ENCODE measurements at places on chromosomes 12 and 14.

DNA sequence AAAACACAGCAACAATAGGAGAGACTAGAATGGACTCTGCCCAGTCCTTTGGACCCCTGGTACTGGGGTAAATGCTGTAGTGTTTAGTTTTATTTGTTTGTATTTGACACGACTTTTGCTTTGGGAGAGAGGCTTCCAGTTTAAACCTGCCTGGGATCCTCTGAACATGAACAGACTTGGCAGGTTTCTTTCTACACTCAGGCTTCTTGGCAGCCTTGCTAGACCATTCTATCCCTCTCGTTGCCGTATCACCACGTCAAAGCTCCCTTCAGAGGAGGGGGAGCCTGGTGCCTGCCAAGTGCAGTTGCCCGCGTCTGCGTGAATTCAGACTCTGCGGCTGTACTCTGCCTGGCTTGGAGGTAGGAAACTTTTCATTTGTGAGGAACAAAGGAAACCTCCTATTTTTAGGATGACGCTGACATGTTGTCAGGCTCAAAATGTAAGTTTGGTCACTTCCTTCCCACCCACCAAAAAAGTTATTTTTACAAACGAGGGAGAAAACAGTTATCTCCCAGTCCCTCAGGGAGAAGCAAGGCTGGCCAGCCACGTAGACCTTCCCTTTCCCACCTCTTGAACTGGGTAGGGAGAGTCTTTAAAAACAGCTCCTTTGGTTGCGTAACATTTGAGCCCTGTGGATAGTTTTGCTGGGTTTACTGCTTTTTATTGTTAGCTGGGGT is 25.9 kb downstream of the CD9 start:
- DNase-seq = no peak

- no peak for DNase-seq
Observed at GRCh38 chr14:23663711-23664110, 27.5 kb downstream of the DHRS2 start.

- no peak for DNase-seq
Observed at GRCh38 chr14:36214476-36215216, 38.1 kb upstream of the PTCSC3 start.

DNA sequence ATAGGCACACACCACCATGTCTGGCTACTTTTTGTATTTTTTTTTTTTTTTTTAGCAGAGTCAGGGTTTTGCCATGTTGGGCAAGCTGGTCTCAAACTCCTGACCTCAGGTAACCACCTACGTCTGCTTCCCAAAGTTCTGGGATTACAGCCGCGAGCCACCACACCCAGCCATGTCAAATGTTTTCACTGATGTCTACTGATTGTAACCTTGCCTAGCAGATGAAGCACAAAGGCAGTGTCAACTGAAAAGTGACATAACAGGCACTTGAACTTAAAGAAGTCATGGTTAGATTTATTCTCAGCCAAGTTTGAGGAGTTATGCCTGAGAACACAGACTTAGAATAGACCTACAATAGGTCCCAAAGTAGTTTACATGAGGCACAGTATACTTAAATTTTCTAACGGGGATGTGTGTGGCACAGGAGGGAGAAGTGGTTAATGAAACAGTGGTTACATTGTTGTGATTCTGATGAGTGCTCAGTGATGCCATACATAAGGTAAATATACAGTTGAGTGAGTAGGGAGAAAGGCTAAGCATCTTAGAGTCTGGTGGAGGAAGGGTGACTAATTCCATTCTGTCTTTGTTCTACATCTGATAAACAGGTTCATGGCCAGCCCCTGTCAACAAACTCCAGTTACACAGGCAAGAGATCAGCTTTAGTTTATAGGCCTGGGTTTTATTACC is 12.6 kb upstream of the RNASE4 start:
- DNase-seq = no peak

DNA sequence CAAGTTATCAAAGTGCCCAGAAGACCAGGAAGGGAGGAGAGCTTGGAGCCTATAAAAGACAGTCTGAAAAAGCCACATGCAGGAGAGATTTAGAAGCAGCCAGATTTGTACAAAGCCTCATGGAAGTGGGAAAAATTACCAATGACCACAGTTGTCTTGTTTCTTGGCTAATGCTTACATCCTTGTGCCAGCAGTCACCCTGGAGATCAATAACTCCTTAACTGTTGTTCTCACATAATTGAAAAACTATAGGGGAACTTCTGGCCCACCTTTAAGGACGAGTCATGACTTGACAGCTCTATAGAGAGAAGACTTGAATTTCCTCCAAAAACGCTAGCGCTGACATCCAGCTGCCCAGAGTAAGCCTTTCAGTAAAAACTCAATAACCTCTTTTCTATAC is 313.1 kb downstream of the GALC start:
- DNase-seq = no peak

DNA sequence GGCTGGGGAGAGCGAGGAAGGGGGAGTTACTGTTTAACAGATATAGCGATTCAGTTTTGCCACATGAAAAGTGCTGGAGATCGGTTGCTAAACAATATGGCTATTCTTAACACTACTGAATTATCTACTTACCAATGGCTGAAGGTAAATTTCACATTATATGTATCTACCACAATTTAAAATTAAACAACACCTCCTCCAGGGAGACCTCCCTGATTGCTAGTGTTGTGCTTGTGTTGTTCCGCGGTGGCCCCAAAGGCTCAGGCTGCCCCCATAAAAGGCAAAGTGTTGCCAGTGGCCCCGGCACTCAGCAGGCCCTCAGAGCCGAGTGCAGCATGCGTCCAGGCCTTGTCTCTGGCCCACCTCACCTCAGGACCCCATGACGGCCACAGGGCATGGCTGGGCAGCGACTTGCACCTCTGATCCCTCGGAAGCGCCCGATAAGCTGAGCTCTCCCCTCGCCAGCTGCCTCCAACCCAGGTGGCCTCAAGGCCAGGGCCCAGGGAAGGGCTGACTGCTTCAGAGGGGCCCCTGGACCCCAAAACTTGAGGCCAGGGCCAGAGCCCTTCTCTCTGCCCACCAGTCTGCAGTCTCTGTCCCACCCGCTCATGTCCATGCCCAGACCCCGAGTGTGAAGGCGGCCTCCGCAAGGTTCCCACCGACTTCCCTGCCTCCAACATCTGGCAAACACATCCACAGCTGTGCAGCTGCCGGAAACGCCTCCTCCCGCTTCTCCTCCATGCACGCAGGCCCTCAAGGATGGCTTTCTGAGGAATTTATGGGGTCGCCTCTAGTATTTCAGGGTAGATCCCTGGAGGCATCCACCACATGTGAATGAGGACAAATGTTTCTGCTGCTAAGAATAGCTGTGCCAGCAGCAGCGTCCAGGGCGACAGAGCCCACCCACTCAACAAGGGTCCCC is 60.0 kb downstream of the NCOR2 start:
- DNase-seq = no peak

- no peak for DNase-seq
Observed at GRCh38 chr12:101877806-101878242, 444 bp downstream of the DRAM1 start.

DNA sequence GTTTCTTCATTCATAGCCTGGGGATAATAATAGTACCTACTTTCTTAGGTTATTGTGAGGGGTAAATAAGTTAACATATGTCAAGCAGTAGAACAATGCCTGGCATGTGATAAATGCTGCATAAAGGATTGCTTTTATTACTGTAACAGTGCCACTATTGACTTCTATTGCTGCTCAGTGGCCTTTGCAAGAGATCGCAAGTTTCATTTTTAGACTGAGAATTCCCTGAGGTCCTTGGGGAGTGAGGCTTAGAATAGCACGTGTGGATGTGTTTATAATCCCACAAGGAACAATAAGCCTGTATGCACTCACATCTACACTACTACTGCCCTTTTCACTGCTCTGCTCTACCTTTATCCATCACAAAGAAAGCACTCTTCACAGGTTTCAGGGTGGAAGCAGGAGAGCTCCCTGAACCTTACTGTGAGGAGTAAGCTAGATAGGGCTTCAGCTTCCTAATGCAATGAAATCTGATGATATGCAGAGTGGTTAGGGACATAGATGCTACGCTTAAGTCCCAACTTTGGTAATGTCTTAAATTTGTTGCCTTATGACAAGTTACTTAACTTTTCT is 302.6 kb downstream of the SNAPC1 start:
- no peak for DNase-seq

DNA sequence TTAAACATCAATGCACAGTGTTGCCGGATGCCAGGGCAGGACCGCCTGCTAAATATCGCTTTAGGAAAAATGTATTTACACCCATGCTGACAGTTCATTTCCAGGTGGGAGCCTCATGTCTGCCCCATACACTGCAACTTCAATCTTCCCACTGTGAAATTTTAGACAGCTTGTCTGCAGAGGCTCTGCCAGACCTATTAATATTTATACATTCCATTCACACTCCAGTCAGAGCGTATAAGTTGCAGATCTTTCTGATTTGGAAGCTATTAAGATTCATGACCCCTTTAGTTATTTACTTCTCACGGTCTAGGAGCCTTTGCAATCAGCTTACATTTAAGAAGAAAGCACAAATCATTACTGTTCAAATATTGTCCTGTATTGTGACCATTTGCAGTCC is 357.4 kb downstream of the ATP23 start:
- DNase-seq = no peak

DNA sequence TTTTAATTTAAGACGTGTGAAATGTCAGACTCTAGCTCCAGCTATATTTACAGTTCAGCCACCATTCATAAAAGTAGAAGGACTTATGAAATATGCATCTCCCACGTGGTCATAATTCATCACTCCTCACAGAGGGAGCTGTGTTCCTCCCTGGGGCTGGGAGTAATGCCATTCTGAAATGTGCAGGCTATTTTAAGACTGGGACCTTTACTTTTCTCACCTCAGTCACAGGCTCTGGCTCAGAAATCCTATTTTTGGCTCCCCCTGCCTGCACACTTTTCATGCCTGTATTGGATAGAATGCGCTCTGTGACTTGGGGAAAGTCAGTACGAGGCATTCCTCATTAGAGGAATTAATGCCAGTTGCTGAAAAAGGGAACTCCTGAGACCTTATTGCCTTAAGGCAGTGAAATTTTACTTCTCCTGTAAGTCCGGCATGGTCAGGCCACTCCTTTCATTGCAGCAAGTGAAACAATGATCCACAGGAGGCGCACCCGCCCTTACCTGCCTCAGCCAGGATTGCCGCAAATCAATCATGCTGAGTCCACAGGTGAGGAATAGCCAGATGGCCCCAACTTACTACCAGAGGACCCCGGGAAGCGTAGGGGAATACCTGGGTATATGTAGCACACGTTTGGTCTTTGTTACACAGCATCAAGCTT is 1133.2 kb upstream of the TMEM132C start:
- DNase-seq = no peak

DNA sequence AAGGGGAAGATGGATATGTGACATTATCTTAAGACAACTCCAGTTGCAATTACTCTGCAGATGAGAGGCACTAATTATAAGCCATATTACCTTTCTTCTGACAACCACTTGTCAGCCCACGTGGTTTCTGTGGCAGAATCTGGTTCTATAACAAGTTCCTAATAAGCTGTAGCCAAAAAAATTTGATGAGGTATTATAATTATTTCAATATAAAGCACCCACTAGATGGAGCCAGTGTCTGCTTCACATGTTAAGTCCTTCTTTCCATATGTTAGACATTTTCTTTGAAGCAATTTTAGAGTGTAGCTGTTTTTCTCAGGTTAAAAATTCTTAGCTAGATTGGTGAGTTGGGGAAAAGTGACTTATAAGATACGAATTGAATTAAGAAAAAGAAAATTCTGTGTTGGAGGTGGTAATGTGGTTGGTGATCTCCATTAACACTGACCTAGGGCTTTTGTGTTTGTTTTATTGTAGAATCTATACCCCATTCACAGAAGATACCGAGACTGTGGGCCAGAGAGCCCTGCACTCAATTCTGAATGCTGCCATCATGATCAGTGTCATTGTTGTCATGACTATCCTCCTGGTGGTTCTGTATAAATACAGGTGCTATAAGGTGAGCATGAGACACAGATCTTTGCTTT is 36.9 kb downstream of the PSEN1 start:
- DNase-seq = peak; percentile 5

DNA sequence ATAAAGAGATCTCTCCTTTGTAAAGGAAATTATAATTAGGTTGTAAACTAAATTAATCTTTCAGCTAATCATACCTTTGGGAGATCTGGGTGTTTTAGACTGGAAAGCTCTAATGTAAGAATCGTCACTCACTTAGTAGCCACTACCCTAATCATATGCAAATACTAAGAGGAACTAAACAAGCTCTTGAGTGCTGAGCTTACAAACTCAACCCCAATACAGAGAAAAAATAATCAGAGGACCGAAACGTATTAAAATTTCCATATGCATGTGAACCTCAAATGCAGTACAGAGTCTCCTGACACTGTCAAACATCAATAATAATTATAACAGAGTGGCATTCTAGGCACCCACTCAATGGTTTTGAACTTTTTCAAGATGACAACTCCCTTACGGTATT is 235.3 kb upstream of the FOXN3 start:
- DNase-seq = no peak

- no peak for DNase-seq
Observed at GRCh38 chr12:121981456-121981855, 40.2 kb upstream of the BCL7A start.
